ENCODE measurements at places on chromosomes 1 and 21. TPM values are rescaled to one million over a fixed set of nuclear protein-coding genes. Genes with fewer than 3 reads are reported as not detected.

- DNase-seq: no peak
Observed at GRCh38 chr1:56816264-56816663, 2.9 kb downstream of the FYB2 start.

DNA sequence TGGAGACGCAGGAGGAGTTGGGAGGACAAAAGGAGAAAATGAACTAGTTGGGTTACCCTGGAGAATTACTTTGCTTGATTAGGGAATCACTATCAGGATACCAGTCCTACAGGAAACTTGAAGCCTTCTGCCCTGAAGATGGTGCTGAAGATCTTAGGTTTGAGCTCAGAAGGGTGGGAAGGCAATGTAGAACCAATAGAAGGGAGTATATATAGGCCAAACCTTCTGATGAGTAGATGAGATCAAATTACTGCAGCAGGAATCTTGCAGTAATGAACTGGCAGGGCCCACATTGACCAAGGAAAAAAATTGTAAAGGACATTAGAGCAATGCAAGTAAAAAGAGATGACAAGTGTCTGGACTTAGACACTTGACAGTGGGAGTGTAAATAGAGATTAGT is 116.3 kb upstream of the CACYBP start:
- no peak for DNase-seq

Gene SLC44A5
- 3.0 TPM for total RNA-seq

- DNase-seq: no peak
Observed at GRCh38 chr1:78787544-78787943, 137.9 kb downstream of the IFI44 start.

DNA sequence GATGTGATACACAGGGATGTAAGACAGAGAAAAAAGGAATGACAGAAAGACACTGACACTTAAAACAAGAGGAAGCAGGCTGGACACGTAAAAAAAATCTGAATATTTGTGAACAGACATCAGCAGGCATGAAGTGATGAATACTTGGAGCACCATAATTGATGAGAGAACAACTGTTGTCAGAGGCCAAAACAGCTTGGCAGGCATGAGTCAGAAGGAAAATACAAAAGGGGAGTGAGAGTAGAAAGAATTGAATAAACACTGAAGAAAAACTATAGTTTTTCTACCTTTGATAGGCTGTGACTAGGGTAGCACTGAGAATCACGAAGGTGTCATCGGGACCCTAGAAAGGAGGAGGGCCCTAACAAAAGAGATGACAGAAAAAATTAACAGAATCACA is 21.6 kb upstream of the GUCA2A start:
- peak; percentile 27 for DNase-seq

DNA sequence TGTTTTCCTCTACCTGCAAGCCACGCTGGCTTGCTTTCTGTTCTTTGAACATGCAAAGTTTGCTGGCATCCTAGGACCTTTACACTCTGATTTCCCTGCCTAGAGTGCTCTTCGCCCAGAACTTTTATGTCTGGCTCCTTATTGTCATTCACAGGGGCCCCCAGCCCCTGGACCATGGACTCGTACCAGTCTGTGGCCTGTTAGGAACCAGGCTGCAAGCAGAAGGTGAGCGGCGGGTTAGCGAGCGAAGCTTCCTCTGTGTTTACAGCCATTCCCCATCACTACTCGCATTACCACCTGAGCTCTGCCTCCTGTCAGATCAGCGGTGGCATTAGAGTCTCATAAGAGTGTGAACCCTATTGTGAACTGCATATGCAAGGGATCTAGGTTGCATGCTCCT is 73.0 kb downstream of the ATG4C start:
- DNase-seq: no peak

GRCh38 chr1:6082430-6082971 is 36.8 kb downstream of the KCNAB2 start:
- no peak for DNase-seq

Gene PRAMEF15
- not detected for total RNA-seq

Gene ZMYND12
- 0.28 TPM for total RNA-seq

DNA sequence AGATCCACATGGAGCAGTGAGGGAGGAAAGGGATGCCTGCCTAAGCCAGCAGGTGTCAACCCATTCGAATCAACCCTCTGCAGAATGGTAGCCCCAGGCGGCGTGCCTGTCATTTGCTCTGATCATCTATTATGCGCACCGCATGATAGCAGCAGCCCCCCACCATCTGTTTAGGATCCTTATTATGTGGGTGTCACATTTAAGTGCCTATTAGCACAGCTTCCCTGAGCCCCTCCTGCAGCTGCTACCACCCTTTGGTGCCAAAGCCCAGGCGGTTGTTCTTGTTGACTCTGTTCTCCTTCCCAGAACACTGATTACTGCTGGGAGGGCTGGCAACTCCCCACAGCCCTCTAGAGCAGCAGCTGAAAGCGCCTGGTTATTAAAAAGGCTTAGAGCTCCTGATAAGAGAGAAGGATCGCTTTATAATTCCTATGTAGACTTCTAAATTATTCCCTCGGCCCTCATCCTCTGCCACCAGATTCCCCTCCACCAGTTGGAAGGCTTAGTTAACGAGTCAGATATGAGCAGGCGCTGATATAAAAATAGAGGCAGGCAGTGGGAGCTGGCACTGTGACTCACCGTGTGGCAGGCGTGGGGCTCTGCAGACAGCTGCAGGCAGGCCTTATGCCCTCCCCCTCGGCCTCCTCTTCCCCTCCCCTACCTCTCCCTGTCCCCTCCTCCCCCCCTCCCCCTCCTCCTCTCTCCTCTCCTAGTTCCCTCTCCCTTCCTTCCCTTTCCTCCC is 23.0 kb downstream of the ACTA1 start:
- DNase-seq: no peak

- DNase-seq: no peak
Observed at GRCh38 chr1:7284839-7285435, 486.2 kb upstream of the VAMP3 start.

GRCh38 chr1:206949208-206949607 is 2.9 kb upstream of the PIGR start:
- no peak for DNase-seq

DNA sequence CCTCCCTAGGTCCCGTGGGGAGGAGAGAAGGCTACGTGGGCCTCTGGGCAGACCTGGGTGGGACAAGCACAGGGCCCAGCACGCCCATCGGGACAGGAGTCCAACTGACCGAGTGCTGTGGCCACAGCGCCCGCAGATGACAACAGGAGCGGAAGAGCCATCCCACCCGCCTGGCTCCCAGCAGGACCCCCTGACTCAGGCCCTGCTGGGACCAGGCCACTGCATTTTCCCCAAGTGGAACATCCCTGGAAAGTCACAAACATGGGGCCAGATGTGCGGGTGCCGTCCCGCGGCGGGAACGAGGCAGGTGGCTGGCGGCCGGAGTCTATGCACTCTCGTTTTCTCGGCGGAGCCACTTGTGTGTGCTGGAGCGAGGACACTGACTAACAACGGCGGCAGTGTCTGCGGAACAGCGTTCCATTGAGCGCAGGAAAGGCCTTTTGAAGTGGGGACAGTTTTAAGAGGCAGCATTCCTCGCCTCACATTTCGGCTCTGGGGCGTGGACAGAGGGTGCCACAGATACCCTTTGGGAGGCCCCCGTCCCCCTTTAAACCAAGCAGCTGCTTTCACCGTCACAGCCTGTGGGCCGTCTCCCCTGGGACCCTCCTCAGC is 93.7 kb upstream of the ARHGEF16 start:
- no peak for DNase-seq

GRCh38 chr1:167161762-167162161 is 58.9 kb upstream of the POU2F1 start:
- no peak for DNase-seq

- DNase-seq: no peak
Observed at GRCh38 chr1:43912607-43913006, 21.0 kb upstream of the ARTN start.

Gene SLC1A7
- not detected for total RNA-seq

Gene PIK3C2B
- 25.0 TPM for total RNA-seq

- DNase-seq: no peak
Observed at GRCh38 chr21:28247454-28248020, 745.1 kb downstream of the LTN1 start.

- no peak for DNase-seq
Observed at GRCh38 chr1:230333590-230334446, 92.3 kb downstream of the PGBD5 start.

GRCh38 chr1:39063191-39063590 is 37.0 kb downstream of the NDUFS5 start:
- no peak for DNase-seq

DNA sequence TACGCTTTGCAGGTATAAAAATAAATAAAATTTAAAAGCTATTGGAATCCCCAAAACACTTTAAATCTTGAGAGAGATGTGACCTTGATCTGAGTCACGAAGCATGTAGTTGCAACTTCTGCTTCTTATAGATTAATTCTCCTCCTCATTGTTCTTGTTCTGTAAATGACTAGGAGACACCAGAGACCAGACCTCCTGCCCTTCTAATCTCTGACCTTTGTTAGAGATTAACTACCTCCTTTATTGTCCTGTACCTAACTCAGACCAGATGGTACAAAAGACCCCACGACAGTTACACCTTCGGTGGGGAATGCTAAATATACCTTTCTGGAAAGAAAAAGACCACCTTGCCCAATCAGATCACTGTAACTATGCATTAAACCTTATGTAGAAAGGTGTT is 76.9 kb upstream of the NEK2 start:
- no peak for DNase-seq

Gene APCS
- not detected for total RNA-seq

DNA sequence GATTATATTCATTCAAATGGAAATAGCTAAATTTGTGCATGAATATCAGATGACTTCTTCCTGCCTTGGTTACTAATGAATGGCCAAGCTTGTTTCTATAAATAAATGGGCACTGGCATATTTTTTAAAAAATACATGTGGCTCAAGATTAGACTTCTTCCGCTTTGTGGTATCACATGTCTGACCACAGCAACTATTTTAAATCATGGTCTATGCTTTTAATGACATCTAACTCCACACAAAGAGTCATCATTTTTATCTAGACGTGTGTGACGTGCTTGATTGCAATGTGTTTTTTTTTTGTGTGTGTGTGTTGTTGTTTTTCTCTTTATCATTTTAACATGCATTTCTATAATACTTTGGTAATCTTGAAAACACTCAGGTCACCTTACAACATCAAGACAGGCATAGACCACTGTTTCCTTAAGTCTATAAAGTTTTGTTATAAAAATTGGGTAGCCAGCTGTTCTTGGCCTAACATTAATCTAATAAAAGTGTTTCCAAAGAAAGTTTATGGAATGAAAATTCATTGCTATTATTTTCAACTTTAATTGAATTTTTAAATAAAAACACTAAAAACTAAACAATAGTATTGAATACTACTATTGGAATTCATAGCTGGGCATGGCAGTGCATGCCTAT is 29.5 kb downstream of the RGS1 start:
- DNase-seq: no peak

GRCh38 chr1:2306151-2306978 is 78.2 kb downstream of the SKI start:
- no peak for DNase-seq

- DNase-seq: no peak
Observed at GRCh38 chr1:72483846-72484357, 201.6 kb upstream of the NEGR1 start.

GRCh38 chr1:40756523-40756922 is 27.1 kb upstream of the KCNQ4 start:
- no peak for DNase-seq

- no peak for DNase-seq
Observed at GRCh38 chr1:157773493-157774350, 3.2 kb downstream of the FCRL2 start.

Gene INAVA
- not detected for total RNA-seq

DNA sequence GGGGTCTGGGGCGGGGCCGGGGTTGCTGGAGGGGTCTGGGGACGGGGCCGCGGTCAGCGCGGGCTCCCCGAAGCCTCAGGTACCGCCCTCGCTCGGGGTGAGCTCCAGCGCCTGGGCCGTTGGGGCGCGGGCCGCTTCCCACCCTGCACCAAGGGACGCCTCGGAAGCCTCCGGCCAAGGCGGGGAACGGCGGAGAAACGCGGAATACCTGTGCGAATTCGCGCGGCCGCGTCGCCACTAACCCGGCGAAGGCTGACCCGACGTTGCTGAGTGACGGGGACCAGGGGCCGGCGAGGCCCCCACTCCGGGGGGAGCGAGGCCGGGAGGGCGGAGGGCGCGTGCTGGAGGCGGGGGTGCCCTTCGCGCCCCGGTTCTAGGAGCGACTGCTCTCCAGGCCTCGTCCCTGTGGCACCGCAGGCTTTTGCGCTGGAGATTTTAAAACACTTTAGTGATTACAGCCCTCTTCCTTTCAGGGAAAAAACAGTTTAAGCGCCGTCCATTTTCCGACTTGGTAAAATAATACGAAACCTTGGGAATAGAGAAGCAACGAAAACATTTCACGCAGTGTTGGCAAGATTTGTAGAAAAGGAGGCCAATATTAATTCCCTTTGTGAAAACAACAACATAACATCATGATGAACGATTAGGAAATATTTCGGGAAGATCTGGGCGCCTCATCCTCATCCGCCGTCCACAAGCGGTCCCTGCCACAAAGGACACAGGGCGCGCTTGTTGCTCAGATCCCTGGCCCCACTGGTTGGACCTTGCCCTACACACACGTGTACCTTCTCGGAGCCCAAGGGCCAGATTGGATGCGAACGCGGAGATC is 971 bp upstream of the GNG4 start:
- no peak for DNase-seq

GRCh38 chr1:241229216-241229615 is 127.8 kb downstream of the RGS7 start:
- DNase-seq: no peak

Gene C1orf226
- 1.4 TPM for total RNA-seq

DNA sequence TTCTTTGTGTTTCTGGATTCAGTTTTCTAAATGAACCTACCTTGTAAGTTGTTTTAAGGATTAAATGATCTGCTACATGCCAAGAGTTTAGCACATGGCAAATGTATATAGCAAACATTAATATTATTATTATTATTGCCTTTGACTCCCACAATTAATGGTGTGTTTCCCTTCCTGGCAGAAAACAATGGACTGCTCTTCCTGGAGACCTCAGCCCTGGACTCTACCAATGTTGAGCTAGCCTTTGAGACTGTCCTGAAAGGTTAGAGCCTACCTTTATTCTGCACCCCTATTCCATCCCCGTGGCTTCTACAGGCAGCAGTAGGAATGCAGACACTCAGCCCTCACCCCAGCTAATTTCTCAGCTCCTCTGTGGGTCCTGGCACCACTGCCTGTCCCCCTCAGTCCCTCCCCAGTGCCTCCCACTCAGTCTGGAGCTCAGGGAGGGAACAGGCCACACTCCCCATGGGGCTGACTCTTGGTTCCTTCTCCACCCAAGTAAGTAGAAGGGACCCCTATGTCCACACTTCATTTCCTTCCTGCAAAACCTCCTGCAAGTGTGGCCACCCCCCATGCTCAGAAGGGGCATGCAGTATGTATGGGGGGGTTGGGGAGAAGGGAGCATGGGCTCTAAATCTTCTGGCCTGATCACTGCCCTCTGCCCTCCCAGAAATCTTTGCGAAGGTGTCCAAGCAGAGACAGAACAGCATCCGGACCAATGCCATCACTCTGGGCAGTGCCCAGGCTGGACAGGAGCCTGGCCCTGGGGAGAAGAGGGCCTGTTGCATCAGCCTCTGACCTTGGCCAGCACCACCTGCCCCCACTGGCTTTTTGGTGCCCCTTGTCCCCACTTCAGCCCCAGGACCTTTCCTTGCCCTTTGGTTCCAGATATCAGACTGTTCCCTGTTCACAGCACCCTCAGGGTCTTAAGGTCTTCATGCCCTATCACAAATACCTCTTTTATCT is 8.8 kb downstream of the RAB25 start:
- DNase-seq: no peak

Gene HUNK
- not detected for total RNA-seq

- no peak for DNase-seq
Observed at GRCh38 chr1:24541711-24542346, 14.1 kb upstream of the NCMAP start.

GRCh38 chr1:8133190-8133589 is 107.1 kb upstream of the ERRFI1 start:
- no peak for DNase-seq
